ENCODE measurements at places on chromosomes 3 and 15. TPM values are rescaled to one million over a fixed set of nuclear protein-coding genes. Genes with fewer than 3 reads are reported as not detected.

Gene SI
- total RNA-seq, result not detected

Gene RFX7
- 2.3 TPM for total RNA-seq

Gene SLC22A14
- total RNA-seq, result not detected

Gene PARL
- total RNA-seq, result 55.7 TPM

Gene SENP8
- 0.84 TPM for total RNA-seq

Gene DOCK3
- 0.26 TPM for total RNA-seq
